ENCODE measurements at places on chromosomes 16 and 17.
A peak's percentile ranks its signal among the peaks of the same experiment; 100 is the strongest.

GRCh38 chr17:77696151-77696720 lies 262.3 kb upstream of the TNRC6C start:
- DNase-seq: no peak

DNA sequence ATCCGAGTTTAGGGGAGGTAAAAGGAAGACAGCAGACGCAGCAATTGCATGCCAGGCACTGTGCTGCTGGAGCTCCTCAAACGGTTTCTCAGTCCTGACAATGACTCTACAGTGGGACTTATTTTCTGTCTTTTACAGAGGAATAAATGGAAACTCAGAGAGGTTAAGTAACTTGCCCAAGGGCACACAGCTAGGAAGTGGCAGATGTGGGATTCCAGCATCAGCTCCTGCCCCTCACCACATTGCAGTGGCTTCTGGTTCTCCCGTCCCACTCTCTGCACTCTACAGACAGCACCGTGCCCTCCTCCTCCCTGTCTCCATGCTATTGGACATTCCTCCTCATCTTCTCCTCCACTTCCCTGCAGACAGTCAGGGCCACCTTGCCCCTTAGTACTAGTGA lies 74.2 kb upstream of the KSR1 start:
- DNase-seq: no peak

GRCh38 chr16:81885976-81886586 lies 107.0 kb downstream of the PLCG2 start:
- DNase-seq: no peak

- DNase-seq: no peak
Measured at GRCh38 chr17:79844869-79845600, 5.8 kb upstream of the CBX4 start.

GRCh38 chr16:75063549-75064088 lies 53.0 kb downstream of the LDHD start:
- DNase-seq: no peak

GRCh38 chr16:739560-740458 lies 988 bp downstream of the CIAO3 start:
- DNase-seq: no peak

GRCh38 chr16:87330257-87330624 lies 13.0 kb upstream of the C16orf95 start:
- DNase-seq: no peak

- no peak for DNase-seq
Measured at GRCh38 chr17:77207689-77208216, 67.0 kb downstream of the SEC14L1 start.

DNA sequence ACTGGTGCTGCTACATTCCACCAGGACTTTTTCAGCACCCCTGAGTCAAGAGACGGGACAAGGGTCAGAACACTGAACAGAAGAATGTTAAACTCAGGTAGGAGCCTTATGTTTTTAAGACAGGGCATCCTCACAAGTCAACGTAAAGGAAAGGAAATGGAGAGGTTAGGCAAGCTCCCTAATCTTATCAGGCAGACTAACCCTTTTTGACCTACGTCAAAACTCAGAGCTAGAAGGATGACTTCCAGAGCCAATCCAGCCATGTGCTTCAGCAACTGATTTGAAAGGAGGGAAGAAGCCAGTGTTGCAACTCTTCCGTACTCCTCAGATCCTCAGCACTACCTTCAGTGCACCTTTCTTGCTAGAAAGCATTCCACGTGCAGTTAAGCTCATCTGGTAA lies 46.8 kb downstream of the REXO5 start:
- DNase-seq: no peak

GRCh38 chr16:31141489-31142108 lies 6.1 kb upstream of the PRSS8 start:
- DNase-seq: no peak

DNA sequence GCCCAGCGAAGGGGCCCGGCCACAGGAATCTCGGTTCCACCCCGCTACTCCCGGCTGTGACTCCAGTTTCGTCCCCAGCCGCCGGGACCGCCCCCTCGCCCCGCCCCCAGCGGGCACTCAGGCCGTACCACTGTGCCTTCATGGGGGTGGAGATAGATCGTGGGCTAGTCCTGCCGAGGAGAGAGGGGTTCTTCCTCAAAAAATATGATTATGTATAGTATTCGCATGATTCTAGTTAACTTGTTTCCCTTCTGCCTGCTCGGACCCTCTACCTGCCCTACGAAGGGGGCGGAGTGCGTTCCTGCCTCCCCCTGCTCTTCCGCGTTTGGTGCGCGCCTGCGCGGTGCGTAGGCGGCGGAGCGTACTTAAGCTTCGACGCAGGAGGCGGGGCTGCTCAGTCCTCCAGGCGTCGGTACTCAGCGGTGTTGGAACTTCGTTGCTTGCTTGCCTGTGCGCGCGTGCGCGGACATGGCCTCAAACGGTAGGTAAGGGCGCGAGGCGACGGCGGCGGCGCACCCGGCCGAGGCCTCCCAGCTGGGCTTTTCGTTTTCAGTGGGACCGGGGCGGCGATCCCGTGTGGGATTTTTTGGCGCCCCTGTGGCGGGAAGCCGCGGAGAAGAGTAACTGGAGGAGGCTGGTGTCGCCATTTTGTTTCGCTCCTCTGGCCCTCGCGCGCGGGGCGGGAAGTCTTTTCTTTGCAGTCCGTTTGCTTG lies at the start of gene FUS:
Gene FUS, plus strand, starts transcription at position 393 of the 713 bp plus-strand sequence. Its CDS starts 76 bp downstream, at position 469.
- peak; percentile 93 for DNase-seq

DNA sequence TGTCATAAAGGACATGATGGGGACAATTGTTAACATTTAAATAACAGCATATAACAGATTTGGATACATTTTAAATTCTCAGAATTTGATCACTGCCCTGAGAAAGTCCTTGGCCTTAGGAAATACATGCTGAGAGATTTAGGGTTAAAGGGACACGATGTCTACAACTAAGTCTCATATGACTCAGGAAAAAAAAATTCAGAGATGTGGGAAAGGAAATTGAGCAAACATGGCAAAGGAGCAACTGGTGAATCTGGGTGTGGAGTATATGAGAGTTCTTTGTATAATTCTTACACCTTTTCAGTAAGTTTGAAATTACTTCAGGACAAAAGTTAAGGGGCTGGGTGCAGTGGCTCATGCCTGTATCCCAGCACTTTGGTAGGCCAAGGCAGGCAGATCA lies 18.2 kb downstream of the MPP3 start:
- no peak for DNase-seq

DNA sequence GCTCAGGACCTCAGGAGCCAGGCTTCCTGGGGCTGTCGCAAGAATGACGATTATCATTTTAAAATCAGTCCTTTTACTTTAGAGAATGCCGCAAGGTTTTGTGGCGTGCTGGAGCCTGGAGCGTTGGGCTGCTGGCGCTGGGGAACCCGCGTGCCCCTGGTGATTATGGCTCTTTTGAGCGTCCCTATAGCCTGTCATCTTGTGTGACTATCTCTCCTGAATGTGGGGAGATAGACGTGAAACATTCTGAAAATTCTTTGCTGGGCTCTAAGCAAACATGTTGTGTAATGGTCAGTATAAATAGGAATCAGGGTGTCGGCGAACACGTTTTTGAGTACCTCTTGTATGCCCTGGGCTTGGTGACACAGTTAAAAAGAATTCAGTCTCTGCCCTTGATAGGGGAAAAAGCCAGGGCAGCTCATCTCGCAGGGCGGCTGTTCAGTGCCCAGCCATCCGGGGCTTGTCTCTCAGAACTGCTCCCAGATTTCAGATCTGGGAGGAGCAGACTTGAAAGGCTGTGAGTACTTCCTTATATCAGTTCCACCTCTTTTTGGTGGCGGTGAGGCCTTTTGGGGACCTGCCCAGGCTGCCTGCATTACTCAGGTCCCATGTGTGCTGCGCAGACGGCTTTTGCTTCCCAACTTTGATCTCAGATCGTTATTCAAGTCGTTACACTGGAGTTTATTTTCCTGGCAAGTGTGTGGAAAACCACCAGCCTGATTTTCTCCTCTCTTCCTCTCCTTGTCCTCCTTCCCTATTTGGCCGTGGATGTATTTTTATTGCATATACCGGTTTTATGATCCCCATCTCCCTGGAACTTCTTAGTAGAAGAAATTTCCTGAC lies 973 bp downstream of the SLC7A6 start:
- DNase-seq: no peak

GRCh38 chr16:89080196-89080853 lies 13.3 kb upstream of the ACSF3 start:
- no peak for DNase-seq

- DNase-seq: peak; percentile 61
Measured at GRCh38 chr16:23434380-23434779, 18.6 kb downstream of the COG7 start.

DNA sequence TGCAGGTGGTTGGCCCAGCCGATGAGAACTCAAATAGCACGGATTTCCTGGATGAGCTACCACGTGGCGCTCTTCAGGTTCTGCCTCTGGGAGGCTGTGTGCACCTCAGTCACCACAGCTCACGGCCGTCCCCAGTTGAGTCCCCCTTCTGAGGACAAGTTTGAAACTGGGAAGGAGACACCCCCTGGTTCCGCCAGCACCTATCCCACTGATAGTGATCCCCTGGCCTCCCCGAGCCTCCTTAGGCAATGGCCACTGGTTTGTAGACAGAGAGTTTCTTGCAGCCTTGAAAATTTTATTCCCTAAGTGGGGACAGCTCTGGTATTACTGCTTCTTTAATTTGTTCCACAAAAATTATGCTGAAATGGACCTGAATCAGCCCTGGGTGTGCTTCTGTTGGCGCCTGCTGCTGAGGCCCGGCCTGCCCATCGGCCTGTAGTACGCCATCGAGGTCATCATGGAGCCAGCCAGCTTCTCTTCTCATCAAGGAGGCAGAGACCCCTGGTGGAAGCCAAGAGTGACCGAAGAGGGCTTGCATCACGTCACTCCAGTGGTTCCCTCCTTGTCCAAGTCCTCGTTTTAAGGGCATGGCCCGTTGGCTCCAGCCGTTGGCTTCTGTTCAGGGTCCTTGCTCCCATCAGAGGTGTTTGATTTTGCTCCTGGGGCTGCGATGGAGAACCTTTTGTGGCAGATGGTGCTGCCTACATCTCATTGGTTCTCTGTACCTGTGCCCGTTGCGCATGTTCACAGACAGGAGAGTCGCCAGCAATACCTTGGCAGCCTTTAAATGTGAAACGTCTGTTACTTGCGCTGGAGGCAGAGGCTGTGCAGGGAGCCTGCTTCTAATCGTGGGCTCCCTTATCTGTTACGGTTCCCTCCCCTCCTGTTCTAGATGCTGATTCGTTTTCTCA lies 9.3 kb downstream of the SMCR8 start:
- DNase-seq: no peak

DNA sequence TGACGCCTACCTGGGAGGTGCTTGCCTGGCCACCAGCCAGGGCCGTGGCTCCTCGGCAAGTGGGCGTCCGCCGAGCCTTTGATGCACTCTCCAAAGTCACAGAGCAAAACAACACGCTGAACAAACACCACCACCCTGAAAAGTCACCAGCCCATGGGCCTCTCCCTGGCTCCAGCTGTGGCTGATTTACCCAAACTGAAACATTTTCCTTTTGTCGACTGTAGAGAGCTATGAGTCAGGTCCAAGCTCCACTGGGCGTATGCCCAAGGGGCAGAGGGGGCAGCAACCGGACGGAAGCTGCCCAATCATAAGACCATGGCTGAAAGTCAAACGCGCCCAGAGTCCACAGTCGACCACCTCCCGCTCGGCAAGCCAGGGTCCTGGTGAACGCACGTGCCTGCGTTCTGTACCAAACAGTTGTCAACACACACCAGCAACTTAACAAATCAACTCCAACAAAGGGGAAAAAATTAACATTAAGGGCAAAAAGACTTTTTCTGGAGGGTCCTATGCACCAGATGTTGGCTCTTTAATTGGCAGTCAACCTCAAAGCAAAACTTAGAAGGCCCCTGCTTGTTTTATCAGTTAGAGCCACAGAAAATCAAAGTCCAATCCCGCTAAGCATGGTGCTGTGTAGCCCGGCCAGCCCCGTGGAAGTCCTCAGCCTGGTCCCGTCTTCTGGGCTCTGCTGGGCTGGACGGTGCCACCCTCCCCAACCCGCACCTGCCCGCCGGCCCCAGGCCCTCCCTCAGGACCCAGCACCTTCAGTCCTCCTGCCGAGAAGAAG lies 47.3 kb downstream of the TBC1D16 start:
- DNase-seq: no peak

DNA sequence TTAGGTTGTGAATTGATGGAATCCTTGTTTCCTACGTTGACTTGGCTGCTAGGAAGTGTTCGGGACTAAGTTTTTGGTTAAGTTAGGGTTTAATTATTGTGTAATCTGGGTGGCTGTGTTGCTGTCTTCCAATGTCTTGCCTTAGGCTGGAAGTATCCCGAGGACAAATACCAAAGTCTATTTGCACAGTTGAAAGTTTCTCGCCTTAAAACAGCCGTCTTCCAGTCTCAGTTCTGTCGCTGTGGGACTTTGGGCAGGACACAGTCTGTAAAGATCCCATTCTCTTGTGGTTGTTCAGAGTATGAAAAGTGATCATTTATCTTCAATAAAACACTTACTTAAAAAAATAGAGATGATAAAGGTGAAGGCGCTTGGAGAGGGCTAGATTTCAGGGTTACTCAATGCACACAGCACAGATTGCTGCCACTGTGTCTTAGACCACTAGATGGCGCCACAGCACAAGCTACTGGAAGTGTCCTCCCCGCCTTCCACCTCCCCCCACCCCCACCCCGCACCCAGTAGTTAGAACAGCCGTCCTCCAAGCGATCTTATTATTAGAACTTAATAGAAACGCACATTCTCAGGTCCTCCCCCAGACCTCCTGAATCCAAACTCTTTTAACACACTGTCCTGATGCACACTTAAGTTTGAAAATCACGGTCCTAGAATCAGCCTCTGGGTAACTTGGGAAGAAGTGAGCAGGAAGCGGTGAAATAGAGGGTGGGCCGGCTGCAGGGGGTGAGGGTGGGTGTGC lies 45.8 kb downstream of the AKAP1 start:
- DNase-seq: peak; percentile 74

GRCh38 chr17:48174833-48175523 lies 67.4 kb downstream of the SNX11 start:
- no peak for DNase-seq
